Activated T-cell treated with anti-CD3 and anti-CD28 coated beads, Interleukin-2, amount 50 U/mL, for 4 hours (primary cell): ENCODE measurements at places on chromosomes 16 and 17.

DNA sequence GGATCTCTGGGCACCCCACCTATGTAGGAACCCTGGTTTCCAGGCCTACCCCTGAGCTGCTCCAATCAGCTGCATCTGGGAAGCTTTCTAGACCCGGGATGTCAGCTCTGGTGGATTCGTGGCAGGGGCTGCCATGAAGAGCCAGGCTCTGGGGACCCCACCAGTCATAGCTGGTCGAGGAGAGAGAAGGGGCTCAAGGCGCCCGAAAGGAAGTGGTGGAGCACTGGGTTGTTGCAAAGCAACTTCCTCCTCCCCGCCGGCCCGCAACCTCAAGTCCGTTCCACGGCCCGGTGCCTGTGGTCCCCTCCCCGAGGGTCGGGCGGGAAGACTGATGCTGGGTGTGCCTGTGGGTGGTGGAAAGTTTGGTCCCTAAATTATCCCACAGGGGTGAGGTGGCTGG is 10.2 kb downstream of the TBKBP1 start:
- no peak for DNase-seq

DNA sequence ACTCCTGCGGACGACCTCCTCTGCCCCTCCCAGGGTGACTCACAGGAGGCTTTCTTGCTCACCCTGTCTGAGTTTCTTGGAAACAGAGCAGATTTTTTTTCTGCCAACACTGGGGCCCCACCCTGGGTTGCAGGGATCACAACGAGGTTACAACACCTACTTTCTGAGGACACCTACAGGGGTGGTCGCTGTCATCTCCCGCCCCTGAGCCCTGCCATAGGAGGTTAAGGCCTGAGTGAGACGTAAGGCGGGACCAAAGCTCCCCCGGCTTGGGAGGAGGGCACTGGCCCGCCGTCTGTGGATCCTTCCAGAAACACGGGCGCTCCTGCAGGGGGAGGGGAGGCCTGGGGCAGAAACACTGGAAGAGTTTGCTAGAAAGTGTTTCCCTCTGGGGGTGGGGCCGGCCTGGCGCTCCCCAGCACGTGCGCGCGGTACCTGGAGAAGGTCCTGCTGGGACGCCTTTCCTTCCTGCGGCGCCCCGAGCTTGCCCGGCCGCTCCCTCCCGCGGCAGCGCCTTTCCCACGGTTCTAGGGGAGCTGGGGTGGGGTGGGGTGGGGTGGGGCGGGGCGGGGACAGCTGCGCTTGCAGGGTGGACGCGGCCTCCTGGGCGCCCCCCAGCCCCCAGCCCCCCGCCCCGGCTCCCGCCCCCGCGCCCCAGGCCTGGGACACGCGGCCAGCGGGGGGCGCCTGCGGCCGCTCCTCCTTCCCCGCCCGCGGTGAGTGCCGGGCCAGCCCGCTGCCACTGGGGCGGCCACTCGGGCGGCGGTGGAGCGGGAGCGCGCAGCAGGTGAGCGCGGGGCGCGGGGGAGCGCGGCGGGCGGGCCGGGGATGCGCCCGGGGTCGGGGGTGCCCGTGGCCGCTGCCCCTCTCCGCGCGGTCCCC is 20.7 kb upstream of the ADCY7 start:
- peak; percentile 64 for DNase-seq

DNA sequence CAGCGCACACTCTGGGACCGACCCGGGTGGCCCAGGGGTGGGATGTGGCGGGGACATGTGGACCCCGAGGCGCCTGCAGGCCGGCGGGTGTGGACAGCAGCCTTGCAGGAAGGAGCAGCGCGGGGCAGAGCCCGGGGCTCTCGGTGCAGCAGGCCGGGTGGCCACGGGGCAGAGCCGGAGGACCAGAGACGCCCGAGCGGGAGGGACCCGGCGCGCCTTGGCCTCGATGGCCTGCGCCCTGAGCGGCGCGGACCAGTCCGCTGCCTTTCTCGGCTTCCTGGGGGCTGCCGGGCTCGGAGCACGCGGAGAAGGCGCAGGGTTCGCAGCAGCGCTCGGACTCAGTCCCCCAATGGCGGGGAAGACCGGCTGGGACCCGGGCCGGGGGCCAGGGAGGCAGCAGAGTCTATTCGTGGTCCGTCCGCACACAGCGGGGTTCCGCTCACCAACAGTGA is 43.4 kb downstream of the OSBPL7 start:
- no peak for DNase-seq

DNA sequence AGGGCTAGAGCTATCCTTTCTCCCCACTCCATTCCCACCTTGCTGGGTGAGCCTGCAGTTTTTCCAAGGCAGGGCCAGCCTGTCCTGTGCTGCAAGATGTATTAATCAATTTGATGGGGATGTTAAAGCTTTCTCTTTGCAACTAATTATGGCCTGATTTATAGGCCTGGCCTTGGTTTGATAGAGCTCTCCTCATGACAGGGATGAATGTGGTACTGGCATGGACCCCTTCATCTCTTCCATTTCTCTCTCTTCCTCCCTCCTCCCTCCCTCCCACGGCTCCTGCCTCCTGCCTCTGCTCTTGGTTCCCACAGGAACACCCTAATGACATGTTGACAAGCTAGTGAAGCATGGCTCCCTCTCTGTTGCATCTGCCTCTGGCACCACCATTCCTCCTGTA is 47.2 kb upstream of the SKAP1 start:
- no peak for DNase-seq

- DNase-seq, result no peak
Measured at GRCh38 chr17:80811181-80812105, 180.2 kb upstream of the CHMP6 start.

GRCh38 chr16:17828012-17828411 is 357.3 kb upstream of the XYLT1 start:
- DNase-seq, result no peak

DNA sequence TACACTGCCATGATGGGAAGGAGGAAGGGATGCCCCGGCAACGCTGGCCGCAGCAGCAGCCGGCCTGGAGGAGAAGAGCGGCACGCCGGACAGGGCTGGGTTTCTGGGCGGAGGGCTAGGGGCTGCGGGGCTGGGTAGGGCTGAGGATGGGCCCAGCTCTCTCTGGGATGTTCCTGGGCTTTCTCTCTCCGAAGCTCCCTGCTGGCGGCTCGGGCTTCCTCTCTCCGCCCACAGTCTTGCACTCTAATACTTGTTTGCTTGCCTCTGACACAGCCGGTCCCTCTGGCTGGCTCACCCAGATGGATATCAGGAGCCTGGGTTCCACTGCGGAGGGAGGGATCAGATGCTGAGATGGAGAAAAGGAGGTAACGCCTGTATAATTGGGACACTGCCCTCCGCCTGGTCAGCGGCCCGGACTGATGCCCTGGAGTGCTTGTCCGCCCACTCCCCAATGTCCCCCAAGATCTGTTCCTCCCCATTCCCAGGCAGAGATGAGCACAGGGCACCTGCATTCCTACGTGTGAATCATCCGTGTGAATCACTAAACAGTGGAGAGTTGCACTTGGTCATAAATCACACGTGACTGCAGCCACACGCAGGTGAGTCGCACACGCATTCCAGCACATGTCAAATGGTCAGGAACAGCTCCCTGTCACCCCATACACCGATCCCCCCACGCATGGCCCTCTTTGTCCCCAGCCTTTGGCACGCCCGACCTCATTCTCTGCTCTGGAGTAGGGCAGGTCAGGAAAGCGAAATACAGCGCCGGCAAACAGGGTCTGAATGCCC is at the start of gene ALOXE3:
Gene ALOXE3, minus strand, starts transcription at position 535 of the 789 bp plus-strand sequence. Its CDS starts 524 bp downstream, at position 11.
- peak; percentile 25 for DNase-seq

DNA sequence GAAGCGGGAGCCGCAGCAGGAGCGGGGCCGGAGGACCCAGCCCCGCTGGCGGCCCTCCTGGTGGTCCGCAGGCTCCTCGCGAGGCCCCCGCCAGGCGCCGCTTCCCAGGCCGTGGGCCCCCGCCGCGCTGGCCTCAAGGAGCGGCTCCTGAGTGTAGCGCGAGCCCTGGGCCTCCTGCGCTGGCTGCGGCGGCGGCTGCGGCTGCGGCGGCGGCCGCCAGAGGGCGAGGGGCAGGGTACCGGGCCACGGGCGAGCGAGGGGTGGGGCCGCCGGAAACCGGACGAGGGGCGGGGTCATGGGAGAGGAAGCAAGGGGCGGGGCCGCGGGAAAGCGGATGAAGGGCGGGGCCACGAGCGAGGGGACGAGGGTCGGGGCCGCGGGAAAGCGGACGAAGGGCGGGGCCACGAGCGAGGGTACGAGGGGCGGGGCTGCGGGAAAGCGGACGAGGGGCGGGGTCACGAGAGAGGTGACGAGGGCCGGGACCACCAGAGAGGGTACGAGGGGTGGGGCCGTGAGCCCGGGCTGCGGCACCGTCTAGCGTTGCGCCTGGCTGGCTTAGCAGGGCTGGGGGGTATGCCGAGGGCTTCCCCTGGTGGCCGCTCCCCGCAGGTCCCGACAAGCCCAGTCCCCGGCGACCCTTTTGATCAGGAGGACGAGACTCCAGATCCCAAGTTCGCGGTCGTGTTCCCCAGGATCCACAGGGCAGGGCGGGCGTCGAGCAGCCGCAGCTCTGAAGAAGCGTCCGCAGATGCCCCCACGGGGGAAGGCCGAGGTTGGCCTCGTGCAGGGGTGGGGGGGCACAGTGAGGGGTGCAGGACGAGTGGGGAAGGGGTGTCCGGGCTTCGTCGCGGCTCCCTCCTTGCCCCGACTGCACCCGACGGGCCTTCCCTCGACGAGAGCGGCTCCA is 1.7 kb downstream of the MYO15B start:
- DNase-seq, result peak; percentile 93

DNA sequence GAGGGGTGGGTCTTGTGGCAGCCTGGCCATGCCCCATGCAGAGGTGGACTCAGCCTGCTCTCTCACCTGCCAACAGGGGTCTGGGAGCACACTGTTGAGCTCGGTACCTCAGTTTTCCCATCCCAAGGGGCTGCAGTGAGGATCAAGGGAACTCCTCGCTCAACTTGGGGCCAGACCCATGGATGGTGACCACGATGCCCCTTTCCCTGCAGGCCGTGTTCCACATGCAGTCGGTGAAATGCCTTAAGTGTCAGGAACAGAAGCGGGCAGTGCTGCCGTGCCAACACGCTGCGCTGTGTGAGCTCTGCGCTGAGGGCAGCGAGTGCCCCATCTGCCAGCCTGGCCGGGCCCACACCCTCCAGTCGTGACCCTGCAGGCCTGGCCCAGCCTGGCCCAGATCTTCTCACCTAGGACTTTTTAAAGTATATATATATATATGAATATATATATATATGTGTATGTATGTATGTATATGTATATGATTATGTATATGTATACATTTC is 20.1 kb downstream of the UNC13D start:
- no peak for DNase-seq

GRCh38 chr17:69592692-69593350 is 178.3 kb downstream of the MAP2K6 start:
- DNase-seq, result no peak

GRCh38 chr17:43556292-43556691 is 10.2 kb upstream of the ETV4 start:
- DNase-seq, result no peak
